Central memory CD4-positive, alpha-beta T cell (primary cell): ENCODE measurements at places on chromosomes 12 and 14.

GRCh38 chr12:116390401-116391335 lies 113.2 kb upstream of the MED13L start:
- DNase-seq: no peak

DNA sequence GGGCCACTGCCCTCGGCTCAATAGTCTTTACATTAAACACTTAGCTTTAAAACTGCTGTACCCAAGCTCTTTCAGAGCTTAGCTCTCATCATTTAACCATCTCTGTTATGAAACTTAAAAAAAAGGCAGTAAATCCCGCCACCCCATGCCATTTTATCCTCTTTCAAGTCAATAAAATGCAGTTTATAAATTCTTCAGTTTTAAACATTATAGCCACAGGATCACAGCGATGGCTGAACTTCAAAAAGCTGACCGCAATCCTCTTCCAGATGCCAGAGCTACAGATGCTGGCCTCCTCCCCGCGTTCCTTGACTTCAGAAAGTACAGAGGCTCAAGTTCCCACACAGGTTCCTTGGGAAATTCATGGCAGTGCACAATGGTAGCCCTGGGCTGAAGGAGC lies 4.2 kb downstream of the OR10G3 start:
- no peak for DNase-seq

DNA sequence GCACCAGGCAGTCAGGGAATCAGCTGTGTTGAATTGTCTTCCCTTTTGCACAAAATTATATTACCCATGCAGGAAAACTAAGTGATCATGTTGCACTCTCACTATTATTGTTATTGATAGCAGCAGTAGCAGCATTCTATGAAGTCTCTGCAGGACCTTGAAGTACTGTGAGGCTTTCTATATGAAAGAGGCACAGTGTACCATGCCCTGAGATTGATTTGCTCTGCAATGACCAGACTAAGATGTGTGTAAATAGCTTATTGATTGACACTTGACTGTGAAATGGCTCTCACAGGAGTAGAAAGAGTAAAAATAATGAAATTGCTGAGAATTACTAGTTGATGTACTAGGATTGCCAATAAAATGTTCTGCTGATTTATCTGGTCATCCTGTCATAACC lies 99.9 kb downstream of the KICS2 start:
- no peak for DNase-seq

- no peak for DNase-seq
These were observed 177.3 kb upstream of the NUDT4 start for GRCh38 chr12:93200291-93200917.

- no peak for DNase-seq
These were observed 212.1 kb downstream of the ITPR2 start for GRCh38 chr12:26620907-26621306.

- DNase-seq: no peak
These were observed at the start of gene BDKRB2 for GRCh38 chr14:96204151-96205058. Gene BDKRB2 (plus strand): TSS chr14:96204839. CDS start chr14:96237108, 32,269 bp downstream.

- DNase-seq: no peak
These were observed 2.2 kb upstream of the DAAM1 start for GRCh38 chr14:59186306-59186705.

DNA sequence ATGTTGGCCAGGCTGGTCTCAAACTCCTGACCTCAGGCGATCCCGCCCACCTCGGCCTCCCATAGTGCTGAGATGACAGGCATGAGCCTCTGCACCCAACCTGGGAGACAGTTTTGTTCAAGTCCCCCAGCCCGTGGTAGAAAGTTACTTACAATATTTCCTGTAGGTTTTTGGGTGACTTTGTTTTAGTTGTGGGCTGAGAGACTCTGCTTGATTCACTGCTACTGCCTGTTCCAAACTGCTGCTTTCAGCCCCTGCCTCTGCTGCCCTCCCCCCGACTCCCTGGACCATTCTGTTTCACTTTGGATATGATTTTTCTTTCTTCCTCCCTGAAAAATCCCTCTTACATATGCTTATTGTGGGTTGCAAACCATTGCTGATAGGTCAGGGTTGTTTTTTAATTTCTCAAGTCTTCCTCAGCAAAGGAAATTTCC lies 13.4 kb upstream of the PCNX1 start:
- no peak for DNase-seq

DNA sequence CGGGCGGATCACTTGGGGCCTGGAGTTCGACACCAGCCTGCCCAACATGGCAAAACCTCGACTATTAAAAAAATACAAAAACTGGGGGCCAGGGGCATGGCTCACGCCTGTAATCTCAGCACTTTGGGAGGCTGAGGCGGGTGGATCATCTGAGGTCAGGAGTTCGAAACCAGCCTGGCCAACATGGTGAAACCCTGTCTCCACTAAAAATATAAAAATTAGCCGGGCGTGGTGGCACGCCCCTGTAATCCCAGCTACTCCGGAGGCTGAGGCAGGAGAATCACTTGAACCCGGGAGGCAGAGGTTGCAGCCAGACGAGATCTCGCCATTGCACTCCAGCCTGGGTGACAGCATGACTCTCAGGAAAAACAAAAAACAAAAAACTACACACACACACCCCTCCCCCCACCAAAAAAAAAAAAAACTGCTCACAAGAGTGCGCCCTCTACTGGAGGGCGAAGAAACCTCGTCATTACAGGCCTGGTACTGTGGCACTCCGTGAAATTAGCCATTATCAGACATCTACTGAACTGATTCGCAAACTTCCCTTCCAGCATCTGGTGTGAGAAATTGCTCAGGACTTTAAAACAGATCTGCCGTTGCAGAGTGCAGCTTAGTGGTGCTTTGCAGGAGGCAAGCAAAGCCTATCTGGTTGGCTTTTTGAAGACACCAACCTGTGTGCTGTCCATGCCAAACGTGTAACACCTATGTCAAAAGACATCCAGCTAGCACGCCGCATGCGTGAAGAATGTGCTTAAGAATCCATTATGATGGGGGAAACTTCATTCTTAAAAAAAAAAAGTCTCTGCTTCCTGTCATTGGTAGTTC lies 7.7 kb downstream of the PPP1R3E start:
- peak; percentile 62 for DNase-seq

GRCh38 chr12:124667506-124668326 lies 100.3 kb upstream of the NCOR2 start:
- no peak for DNase-seq

GRCh38 chr12:53198486-53199110 lies 8.5 kb downstream of the ITGB7 start:
- peak; percentile 43 for DNase-seq

GRCh38 chr12:118347916-118348315 lies 24.8 kb downstream of the TAOK3 start:
- DNase-seq: no peak

GRCh38 chr12:51850965-51851299 lies 2.4 kb upstream of the FIGNL2 start:
- DNase-seq: no peak

DNA sequence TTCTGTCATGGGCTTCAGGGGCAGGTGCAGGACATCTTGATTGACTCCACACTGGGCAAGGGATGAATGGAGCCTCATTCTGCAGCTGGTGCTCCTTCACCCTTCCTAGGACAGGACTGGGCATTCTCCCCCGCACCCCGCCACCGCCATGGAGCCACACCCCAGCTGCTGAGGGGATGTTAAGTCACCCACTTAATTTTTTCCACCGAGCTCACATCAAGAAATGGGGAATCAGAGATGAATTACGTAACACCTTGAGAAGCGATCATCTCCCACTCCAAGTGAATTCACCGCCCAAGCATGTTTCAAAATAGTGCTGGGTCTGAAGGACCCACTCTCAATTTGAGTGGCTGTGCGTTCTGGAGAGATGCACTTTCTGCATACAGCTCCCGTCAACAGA lies 94.2 kb downstream of the EML1 start:
- no peak for DNase-seq

- no peak for DNase-seq
These were observed 3.4 kb downstream of the CDK2AP1 start for GRCh38 chr12:123267991-123268843.

- DNase-seq: no peak
These were observed 29.0 kb upstream of the FAM181A start for GRCh38 chr14:93898081-93898611.

DNA sequence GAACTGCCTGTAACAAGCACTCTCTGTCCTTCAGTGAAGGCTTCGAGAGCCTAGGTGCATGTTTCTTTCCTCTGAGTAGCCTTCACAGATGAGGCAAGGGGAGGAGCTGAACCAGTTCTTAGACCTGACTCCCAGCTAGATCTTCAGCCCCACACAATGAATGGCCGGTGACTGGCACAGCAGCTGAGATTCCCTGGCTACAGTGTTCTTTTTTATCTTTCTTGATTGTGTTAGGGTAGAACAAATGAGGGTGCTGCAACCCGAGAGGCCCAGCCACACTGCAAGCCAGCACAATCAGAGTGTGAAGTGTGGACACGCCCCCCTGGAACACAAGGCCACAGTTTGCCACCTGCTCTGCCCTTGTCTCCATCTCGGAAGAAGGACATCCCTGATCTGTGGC lies 19.1 kb upstream of the COL2A1 start:
- DNase-seq: no peak

- DNase-seq: no peak
These were observed 71.0 kb upstream of the CDKN3 start for GRCh38 chr14:54325766-54326165.

DNA sequence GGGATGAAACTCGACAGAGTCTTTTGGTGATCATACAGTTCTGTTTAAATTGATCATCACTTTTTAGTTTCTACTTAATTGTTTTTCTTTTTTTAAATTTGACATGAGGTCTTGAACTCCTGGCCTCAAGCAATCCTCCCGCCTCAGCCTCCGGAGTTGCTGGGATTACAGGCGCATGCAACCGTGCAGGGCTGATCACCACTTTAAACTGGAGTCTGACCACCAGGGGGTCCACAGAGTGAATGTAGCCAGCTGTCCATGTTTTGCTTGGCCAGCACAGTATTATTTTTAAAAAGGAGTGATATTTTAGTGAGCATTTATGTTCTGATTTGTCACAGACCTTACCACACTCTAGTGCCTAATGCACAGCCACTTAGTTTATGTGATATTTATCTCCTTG lies 10.7 kb downstream of the DAAM1 start:
- DNase-seq: no peak

DNA sequence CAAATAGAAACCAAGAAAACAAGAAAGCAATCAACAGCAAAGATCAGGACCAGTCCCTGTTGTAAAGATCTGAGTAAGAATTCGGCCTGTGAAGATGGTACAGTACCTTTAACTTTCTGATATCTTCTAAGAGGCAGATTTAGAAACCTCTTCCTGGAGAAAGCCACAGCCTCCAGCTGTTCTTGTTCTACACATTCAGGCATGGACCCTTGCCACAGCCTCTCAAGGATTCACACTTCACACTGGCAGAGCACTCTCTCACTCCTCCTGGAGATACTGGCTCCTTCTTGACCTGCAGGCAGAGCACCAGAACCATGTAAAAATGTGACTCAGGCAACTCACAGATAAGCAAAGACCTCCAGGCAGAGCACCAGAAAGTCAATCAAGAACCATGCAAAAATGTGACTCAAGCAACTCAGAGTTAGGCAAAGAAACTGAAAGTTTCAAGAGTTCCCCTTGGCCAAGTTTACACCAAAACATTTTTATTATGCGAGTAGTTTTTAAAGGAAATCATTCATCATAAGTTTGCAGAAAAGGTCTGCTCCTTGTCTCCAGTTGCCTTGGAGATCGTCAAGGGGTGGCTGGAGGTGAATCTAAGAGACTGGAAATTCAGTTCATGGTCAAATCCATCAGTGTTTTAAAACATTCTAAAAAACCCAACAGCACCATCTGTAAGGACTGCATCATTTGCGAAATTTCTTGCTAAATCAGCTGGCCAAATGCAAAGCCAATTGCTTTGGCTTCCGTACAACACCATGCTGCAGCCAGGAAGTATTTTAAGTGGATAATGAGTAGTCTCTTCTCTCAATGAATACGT lies 119.3 kb upstream of the MDM1 start:
- DNase-seq: peak; percentile 32

- DNase-seq: no peak
These were observed 1.1 kb upstream of the FERMT2 start for GRCh38 chr14:52951681-52952554.

- DNase-seq: no peak
These were observed 17.4 kb downstream of the BCL2L14 start for GRCh38 chr12:12088147-12088546.

DNA sequence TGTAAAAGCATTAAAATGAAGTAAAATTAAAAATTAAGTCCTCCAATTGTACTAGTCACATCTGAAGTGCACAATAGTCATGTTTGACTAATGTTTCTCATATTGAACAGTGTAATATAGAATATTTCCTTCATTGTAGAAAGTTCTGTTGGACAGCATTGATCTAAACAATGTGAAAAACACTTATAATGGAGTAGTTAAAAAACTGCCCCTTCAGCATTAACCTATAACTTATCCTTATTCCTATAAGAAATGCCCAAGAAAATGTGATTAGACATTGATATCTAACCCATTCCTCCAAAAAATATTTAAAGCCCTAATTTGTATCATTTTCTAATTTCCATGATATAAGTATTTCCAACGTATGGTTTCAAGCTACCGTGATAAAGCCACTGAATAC lies 210.7 kb downstream of the RASSF9 start:
- DNase-seq: no peak

DNA sequence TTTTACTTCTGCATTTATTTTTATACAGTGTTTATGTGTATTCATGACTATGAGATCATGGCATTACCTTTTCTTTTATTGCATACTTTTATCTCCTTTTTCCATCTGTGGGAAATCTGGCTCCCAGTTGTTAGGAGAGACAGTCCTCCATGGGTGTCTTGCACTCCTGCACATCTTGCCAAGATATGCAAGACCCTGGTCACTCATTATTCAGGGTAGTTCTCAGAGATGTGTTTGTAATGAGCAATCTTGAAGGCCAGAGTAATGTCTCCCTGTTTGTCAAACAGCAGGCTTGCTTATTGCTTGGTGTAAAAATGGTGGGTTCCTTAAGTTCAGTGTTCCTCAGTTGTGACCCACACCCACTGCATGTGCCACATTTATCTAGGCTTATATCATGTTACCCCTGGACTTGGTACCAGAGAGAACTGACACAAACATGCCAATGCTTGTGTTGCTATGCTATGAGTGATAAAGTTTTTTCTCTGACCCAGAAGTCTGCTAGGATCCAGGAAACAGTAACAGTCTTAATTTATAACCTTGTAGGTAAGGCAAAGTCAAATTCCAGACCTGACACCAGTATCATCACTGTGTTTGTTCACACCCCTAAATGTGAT lies 36.8 kb downstream of the PPHLN1 start:
- no peak for DNase-seq

DNA sequence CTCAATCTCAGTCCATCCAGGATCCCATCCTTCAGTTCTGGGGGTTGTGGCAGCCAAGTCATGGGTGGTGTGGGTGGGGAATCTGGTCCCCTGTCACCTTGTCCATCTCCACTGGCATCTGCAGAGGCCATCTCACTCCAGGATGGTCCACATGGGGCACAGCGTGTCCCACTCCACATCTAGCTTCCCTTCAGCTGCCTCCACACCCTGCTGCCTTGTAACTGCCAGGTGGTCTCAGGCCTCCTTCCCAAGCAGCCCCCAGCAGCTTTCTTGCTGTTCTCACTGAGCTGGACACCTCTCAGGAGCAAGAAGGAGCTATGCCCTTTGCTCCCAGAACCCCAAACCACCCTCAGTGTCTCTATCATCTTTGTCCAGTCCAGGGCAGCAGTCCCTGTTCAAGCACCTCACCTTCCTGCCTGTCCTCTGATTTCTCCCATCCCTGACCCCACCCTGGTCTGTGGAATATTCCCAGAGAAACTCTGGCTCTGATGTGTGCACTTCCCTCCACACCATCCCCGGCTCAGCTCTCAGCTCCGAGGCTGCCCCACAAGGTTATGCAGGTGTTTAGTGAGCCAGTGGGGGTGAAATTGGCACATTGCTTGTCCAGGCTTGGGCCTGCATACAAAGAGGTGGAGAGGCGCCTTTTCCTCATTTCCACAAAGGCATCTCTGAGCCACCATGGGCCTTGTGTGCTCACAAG lies 13.7 kb upstream of the DYNC1H1 start:
- DNase-seq: no peak

GRCh38 chr12:57460468-57460784 lies 841 bp downstream of the GLI1 start:
- DNase-seq: no peak
